Stimulated activated CD4-positive, alpha-beta T cell treated with anti-CD3 and anti-CD28 coated beads, TNF-alpha, amount 100 ng/mL, for 24 hours (primary cell): ENCODE measurements at places on chromosomes 4 and X.

DNA sequence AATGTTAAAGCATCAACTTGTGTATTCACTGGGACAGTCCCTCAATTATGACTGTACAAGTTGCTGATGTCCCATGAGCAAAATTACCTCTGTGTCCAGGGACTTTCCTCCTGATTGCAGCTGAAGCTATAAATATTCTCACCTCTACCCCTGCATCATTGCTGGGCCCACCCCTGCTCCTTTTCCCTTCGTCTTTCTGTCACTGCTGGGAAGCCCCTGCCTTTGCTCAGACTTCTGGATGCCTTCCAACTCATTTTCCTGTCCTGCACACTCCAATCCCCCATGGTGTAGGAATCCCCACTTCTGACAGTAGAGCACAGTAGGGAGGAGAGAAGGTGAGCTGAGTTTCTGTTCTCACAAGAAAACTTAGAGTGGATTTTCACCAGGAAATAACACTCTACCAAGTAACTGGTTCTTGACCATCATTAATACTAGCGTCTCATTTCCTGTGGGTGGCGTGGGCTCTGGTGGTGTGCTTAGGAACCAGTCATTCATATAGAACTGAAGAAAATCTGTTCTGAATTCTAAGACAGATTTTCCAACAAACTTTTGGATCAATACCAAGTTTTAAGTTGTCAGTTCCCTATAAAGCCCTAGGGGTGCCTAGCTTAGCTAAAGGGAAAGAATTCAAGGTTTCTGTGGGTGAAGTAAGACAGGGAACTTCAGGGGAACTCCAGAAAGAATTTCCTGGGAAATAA is 136.2 kb upstream of the MED14 start:
- no peak for DNase-seq

DNA sequence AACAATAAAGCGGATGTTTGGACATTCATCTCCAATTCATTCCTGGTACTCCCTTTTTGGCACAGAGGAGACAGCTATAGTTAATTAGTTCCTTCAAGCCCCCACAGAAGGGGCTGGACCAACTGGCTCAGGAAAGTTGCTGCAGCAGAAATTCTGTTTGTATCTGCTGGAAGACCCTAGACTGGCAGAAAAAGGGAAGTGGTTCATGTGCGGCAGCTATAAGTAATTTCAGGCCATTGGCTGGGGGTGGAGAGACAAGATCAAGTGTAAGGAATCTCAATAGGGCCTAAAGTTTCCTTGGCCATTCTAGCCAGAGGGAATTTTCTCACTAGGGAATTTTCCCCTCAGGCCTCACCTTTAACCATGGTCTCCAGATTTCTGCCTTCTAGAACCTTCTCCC is 89.9 kb upstream of the DHX15 start:
- DNase-seq = no peak

DNA sequence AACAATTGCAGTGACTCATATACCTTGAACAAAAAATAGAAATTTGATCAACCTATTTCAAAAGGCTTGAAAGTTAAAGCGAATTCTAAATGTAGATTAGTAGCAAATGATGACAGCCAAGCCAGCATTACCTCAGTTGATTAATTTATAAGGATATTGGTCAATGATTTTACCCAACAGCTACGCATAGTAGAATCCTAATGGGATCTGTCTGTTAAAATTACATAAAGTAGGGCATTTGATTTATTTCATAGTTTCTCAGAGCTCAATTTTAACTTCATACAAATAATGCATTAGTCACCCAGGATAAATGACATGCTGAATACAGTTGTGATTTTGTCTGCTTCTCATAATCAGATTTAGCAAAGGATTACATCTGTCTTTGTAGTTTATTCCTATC is 12.0 kb downstream of the AFF2 start:
- DNase-seq = no peak

GRCh38 chr4:121485190-121485804 is 104.5 kb upstream of the QRFPR start:
- no peak for DNase-seq

DNA sequence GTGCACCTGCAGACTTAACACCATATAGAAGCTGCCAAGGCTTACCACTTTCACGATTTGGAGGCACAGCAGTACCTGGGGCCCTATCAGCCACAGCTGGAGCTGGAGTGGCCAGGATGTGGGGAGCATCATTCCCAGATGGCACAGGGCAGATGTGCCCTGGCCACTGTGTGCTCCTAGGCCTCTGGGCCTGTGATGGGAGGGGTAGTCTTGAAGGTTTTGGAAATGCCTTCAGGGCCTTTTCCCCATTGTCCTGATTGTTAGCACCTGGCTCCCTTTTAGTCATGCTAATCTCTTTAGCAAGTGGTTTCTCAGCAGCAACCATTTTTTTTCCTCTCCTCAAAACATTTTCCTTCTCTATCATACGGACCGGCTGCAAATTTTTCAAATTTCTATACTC is 490.2 kb downstream of the RAB28 start:
- no peak for DNase-seq

- DNase-seq = no peak
Measured at GRCh38 chrX:147228153-147228552, 413.6 kb upstream of the CXorf51A start.

DNA sequence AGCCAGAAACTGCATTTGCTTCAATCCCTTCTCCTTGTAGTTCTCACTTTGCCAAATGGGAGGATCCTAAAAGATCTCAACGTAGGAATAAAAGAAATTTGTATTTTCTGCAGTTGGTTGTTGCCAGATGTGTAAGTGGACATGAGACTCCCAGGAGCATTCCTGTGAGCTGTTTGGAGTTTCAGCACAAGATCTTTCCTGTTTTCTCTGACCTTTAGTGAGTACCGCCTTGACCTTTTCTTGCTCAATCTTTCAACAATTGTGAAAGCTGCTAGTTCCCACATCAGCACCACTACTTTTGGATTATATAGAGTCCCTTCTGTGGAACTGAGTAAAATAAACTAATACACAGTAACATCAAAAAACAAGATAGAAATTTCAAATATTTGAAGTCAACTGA is 683.8 kb upstream of the PABPC4L start:
- no peak for DNase-seq

DNA sequence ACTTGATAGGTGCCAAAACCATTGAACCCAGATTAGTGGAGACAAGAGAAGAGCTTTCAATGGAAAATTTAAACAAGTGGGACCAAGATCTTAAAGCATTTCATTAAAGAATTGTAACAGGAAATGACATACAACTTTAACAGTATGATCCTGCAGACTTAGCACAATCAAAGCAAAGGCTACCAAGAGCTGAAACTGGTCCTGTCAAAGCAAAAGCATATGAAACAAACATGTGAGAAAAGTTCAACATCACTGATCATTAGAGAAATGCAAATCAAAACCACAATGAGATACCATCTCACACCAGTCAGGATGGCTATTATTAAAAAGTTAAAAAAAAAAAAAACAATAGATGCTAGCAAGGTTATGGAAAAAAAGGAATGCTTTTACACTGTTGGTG is 425.6 kb downstream of the IL1RAPL1 start:
- DNase-seq = no peak

DNA sequence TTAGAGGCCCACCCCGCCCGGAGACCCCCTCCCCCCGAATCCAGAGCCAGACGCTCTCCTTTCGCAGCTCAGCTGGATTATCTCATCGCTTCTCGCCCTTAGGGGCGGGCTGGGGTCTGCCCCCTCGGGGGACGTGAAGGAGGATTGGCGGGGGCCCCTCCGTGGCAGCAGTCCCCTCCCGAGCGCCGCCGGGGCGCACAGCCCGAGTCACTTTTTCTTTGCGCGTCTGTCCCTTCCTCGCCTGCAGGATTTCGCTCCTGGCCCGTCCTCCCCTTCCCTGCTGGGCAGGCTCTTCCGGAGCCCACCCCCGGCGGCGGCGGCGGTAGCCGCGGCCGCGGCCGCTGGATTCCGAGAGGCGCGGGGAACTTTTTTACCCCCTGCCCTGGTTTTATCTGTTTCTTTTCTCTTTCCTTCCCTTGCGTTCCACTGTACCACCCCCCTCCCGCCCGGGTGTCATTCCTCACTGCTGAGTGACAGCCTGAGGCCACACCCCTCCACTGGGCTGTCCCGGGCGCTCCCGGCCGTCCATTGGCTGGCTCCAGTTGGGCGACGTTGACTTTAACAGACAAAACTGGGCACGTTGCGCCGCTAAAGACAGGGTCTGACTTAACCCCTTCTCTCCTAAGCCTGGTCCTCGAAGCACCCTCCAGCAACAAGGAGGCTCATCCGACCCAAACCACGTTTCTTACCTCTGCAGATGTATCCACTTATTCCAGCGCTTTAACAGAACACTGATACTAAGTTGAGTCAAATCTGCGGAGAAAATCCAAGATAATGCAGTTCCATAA is 492 bp upstream of the NKX3-2 start:
- DNase-seq = no peak

- no peak for DNase-seq
Measured at GRCh38 chrX:150028692-150029091, 90.4 kb upstream of the EOLA2 start.

- DNase-seq = no peak
Measured at GRCh38 chrX:12210971-12211370, 72.7 kb downstream of the FRMPD4 start.

DNA sequence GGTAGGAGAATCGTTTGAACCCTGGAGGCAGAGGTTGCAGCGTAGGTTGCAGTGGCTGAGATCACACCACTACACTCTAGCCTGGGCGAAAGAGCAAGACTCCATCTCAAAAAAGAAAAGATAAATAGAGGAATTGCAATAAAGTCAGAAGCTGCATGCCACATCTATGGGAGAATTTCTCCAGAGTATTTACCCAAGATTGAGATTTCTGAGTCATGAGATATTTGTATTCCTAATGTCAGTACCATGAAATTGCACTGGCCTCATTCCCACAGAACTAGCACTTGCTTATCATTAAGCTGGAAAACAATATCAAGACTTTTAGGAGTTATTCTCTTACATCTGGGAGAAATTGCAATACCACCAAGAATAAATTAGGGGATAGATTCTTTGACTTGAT is 37.4 kb downstream of the ASIC5 start:
- DNase-seq = no peak

- DNase-seq = no peak
Measured at GRCh38 chr4:4867375-4868039, 8.0 kb downstream of the MSX1 start.

GRCh38 chr4:100130491-100130890 is 59.8 kb downstream of the DDIT4L start:
- no peak for DNase-seq

DNA sequence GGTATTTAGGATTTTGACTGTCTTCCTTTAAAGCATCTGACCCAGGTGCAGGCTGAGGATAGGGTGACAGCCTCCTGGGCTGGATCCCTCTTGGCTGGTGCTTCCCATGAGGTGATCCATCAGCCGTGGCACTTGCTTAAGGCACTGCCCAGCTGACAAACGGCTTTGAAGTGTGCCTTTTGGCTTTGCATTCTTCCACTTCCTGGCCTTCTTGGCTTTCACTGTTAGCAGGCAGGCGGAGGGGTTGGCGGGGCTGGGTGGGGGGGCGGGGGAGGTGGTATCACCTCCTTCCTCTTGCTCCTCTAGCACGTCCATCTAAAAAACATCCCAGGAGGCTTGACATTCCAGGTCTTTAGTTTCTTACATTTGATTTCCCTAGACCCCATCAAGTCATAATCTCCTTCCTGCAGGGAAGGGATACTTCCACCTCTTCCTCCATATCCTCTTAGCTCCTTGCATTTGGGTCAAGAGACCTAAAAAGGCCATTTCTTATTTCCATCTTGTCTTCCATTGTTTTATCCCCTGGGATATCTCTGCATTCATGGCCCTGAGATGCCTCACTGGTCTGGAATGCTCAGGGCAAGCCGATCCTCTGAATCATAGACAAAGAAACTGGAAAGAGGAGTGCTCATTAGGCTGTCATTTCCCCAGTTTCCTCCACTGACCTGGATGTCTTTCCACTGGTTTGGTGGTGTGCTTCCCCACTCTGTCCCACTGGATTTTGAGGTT is 11.3 kb upstream of the APLN start:
- no peak for DNase-seq

DNA sequence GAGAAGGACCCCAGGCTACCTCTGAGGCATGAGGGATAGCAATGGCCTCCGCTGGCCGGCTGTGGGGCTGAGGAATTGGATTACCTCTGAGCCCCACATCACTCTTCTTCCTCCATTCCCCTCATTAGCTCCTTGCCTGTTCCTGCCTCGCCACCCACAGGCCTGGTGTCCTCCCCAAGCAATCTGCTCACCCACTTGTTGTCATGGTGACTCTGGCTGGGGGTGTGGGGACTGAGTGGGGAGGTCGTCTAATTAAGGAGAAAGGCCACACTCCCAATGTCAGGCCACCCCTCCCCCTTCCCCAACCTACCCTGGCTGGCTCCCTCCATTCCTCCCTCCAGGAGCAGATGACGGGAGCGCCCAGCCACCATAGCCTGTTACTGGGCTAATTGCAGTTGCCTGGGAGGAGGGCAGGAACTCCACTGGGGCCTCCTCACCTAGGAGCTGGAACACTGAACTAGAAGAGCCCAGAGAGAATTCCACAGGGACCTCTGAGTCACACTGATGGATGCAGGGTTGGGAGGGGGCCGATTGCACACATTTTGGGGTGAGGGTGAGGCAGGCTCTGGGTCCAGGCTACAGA is 20.7 kb downstream of the NALF2 start:
- no peak for DNase-seq

DNA sequence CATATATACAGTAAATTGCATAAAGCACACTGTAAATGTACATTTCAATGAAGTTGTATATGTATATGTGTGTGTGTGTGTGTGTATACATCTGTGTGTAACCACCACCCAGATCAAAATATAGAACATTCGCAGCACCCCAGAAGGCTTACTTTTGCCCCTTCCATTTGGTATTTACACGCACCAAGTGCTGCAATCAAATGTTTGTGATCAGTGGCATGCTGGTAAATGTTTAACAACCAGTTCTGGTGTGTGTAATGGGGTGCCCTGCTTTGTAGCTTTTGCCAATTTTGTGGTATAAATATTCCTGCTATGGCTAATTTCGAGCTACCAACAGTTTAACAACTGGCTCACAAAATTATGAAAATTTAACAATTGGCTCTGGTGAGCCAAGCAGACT is 101.3 kb downstream of the RTL5 start:
- no peak for DNase-seq

DNA sequence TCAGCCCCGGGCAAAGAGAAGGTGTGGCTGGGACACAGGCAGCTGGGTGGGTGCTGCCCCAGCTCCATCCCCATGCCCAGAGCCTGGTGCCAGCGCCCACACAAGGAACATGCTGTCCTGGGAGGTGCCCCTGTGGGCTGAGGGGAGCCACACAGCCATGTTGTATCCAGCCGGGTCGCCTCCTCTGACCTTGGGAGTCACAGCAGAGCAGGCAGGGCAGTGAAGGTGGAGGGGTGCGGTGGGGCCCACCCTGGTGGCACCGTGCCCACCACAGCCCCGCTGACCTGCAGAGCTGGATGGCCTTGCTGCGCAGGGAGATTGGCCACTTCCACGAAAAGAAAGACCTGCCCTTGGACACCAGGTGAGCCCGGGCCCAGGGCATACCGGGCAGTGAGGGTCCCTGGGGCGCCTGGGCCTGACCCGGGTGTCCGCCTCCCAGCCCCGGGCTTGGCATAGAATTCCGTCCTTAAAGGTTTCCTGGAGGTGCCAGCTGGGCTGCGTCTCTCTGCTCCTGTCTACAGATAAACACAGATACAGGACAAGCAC is 18.7 kb upstream of the ADD1 start:
- DNase-seq = no peak
